ENCODE measurements at places on chromosomes 13 and 19.
A peak's percentile ranks its signal among the peaks of the same experiment; 100 is the strongest.

DNA sequence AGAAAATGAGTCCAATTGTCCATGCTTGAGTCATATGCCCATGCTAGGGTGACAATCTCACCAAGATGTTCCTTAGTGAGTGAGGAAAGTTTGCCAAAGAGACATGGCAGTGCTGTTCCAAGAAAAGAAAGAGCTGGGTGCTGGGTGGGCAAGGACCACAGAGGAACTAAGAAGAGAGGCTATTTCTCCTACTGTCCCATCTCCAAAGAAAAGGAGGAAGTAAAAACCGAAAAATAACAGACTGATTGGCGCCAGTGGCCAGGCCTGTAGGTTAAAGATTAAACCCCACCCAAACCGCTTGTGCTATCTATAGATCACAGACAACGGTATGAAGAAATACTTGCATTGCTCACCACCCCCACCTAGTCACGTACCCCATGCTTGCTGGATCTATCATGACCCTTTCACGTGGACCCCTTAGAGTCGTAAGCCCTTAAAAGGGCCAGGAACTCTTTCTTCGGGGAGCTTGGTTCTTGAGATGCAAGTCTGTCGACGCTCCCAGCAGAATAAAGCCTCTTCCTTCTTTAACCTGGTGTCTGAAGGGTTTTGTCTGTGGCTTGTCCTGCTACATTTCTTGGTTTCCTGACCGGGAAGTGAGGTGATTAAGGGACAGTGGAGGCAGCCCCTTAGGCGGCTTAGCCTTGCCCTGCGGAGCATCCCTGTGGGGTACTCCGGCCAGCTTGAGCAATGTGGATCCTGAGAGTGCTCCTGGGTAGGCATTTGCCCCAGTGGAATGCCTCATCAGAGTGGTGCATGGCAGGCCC is 606.5 kb downstream of the UQCRFS1 start:
- H3K27ac ChIP-seq = no peak overlapping the region
- H3K27me3 ChIP-seq = no peaks in the 10 kb centered on the region
- no peaks in the 10 kb centered on the region for H3K36me3 ChIP-seq

DNA sequence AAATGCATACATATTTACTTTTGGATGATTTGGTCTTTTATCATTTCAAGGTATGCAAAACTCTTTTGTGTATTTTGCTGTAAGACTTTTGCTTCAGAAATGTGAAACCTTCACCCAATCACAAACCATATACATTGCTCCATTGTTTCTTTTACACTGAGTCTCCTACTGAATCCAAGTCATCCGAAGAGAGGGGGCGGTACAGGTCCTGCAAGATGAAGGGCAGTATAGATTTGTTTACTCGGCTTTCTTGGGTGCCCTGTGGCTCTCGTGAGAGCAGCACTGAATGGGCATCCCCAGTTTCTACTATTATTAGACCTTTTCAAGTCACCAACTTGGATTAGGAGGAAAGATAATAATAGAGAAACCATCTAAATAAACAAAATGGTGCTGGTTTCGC is 280.6 kb downstream of the DCLK1 start:
- no peaks in the 10 kb centered on the region for H3K36me3 ChIP-seq
- no peak overlapping the region for H3K27ac ChIP-seq
- DNase-seq = no peak
- H3K4me1 ChIP-seq = peaks cover 4% of the 10 kb centered on the region
- H3K4me3 ChIP-seq = no peak overlapping the region

- no peaks in the 10 kb centered on the region for H3K4me1 ChIP-seq
- no peak overlapping the region for H3K27ac ChIP-seq
- H3K36me3 ChIP-seq = peaks cover 4% of the 10 kb centered on the region
- DNase-seq = no peak
- no peaks in the 10 kb centered on the region for H3K27me3 ChIP-seq
These were observed 1.9 kb downstream of the CCNE1 start for GRCh38 chr19:29813642-29814041.

- no peak for DNase-seq
- H3K4me1 ChIP-seq = no peaks in the 10 kb centered on the region
- H3K4me3 ChIP-seq = no peak overlapping the region
- no peak overlapping the region for H3K27ac ChIP-seq
- no peaks in the 10 kb centered on the region for H3K36me3 ChIP-seq
- no peaks in the 10 kb centered on the region for H3K27me3 ChIP-seq
These were observed 102.6 kb downstream of the LRCH1 start for GRCh38 chr13:46655377-46656180.

DNA sequence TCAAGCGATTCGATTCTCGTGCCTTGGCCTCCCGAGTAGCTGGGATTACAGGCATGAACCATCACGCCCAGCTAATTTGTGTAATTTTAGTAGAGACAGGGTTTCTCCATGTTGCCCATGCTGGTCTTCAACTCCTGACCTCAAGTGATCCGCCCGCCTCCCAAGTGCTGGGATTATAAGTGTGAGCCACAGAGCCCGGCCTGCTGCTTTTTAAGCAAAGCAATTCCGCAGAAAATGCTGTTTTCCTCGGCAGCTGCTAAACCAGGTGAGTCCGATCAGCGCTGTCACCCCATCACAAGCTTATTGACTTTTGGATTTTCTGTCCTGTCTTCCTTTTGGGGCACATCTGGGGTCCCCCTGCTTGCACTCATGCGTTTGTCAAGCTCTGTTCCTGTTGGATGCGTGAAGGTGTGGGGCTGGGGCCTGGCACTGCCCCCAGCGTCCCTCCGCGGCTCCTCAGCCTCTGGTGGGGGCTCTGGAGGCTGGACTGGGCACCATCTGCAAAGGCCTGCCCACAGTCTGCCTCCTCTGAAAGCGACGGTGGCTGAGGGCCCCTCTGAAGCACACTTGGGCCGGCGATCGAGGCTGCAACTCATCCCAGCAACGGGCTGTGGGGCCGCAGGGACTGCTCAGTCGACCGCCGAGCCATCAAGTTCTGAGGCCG is 25.7 kb downstream of the CEBPG start:
- no peak for DNase-seq
- no peaks in the 10 kb centered on the region for H3K27me3 ChIP-seq
- H3K4me3 ChIP-seq = no peak overlapping the region
- H3K36me3 ChIP-seq = no peaks in the 10 kb centered on the region
- H3K4me1 ChIP-seq = peaks cover 8% of the 10 kb centered on the region

DNA sequence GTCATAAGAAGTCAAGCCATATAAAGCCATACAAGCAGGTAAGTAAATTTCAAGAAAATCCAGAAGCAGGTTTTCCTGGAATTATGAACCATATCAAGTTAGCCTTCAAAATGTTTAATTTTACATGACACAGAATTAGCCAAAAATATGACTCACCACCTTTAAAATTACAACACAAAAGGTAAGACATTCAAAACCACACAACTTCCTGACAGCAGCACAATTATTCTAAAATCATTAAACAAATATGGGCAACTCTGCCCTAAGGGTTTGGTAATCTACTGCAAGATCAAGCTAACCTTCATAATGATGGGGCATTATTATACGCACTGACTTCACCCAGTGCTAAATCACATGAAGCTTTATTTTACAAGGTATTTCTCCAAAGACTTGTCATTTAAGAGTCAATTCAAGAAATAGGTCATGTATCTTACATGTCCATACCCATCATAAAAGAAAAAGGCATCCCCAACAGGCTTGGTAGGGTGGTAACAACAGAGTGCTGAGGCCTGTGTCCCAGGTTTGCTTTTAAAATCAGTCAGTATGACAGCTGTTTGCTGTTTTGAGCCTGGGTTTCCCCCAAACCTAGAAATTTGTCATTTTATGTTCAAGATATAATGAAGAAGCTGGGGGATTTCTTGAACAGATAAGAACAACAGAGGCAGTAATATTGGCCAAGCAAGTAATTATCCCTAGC is 15.2 kb downstream of the RCBTB1 start:
- H3K4me3 ChIP-seq = no peak overlapping the region
- H3K36me3 ChIP-seq = peaks cover 5% of the 10 kb centered on the region

GRCh38 chr19:48419158-48419920 is 25.9 kb downstream of the GRIN2D start:
- no peaks in the 10 kb centered on the region for H3K27me3 ChIP-seq
- peaks cover 4% of the 10 kb centered on the region for H3K4me1 ChIP-seq
- DNase-seq = no peak
- H3K4me3 ChIP-seq = no peak overlapping the region
- no peaks in the 10 kb centered on the region for H3K36me3 ChIP-seq

- H3K27ac ChIP-seq = no peak overlapping the region
- H3K4me3 ChIP-seq = no peak overlapping the region
- no peaks in the 10 kb centered on the region for H3K36me3 ChIP-seq
- no peaks in the 10 kb centered on the region for H3K4me1 ChIP-seq
- no peak for DNase-seq
These were observed 63.4 kb downstream of the RAP2A start for GRCh38 chr13:97497400-97497799.

- no peaks in the 10 kb centered on the region for H3K27me3 ChIP-seq
- H3K27ac ChIP-seq = no peak overlapping the region
- no peak overlapping the region for H3K4me3 ChIP-seq
- no peaks in the 10 kb centered on the region for H3K4me1 ChIP-seq
- no peaks in the 10 kb centered on the region for H3K36me3 ChIP-seq
These were observed 20.7 kb upstream of the OLFM4 start for GRCh38 chr13:53007872-53008271.

- H3K4me1 ChIP-seq = peaks cover 4% of the 10 kb centered on the region
- H3K27me3 ChIP-seq = no peaks in the 10 kb centered on the region
- DNase-seq = no peak
- H3K36me3 ChIP-seq = no peaks in the 10 kb centered on the region
- H3K4me3 ChIP-seq = peak overlapping the region; percentile 76
These were observed 630 bp downstream of the COQ8B start for GRCh38 chr19:40716031-40716481.

DNA sequence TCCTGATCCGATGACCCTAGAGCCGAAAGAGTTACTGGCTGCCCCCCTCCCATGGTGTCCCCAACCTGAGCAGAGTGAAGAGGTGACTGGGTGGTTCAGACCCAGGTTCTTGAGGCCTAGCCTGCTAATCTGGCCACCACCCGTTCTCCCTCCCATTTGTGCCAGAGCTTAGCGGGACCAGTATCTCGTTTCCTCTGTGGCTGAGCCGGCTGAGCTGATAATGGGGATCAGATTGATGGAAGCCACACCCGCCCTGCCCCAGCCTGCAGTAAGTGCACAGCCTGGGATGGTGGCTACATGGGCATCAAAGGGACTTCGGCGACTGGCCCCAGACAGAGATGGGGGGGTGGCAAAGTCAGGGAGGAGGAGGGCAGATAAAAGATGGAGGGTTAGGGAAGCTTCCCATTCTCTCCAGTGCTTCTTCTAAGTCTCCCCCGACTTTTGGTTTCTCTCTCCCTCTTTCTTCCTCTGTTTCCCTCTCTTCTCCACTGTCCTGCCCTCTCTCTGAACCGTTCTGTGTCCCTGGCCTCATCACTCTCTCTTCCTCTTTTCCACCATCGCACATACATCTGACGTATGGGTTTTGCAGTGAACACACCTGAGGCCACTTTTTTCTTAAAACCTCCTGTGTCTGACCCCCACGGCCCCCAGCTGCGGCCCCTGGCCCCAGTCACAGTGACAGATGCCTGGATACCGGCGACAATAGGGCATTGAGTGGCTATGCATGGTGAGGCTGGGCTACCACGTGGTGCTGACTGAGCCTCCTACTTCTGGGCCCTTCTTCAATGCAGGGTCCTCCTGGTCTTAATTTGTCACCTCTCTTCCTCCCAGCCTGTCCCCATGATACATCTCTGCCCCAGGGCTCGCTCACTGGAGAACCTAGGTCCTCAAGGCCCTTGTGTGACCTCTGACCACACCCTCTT is 2.4 kb downstream of the ELAVL3 start:
- no peak overlapping the region for H3K27ac ChIP-seq
- no peaks in the 10 kb centered on the region for H3K36me3 ChIP-seq
- H3K4me3 ChIP-seq = no peak overlapping the region
- no peak for DNase-seq

DNA sequence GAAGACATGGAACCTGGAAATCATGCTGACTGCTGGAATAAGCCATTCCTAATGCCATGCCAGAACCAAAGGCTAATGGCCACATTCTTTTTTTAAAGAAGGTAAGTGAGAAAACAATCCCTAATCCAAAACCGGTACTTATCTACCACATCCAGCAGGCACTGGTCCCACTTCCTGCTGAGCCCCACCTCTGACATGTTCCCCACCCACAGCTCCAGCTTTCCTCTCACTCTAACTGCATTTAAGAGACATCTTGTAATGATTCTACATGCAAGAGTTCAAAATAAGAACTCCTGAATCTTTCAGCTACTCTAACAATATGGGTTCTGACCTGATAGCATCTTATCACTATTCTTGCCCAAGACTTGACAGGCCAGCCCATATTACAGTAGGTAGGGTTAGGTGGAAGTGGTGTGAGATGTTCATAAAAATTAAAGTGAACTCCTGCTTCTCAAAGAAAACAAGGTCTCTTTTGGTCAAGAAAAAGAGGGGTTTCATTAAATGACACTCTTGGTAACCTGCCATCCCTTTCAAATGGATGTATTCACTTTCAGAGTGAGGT is 41.9 kb downstream of the N4BP2L2 start:
- DNase-seq = no peak
- H3K27ac ChIP-seq = no peak overlapping the region
- H3K27me3 ChIP-seq = no peaks in the 10 kb centered on the region
- no peaks in the 10 kb centered on the region for H3K36me3 ChIP-seq
- H3K4me3 ChIP-seq = no peak overlapping the region
- H3K4me1 ChIP-seq = no peaks in the 10 kb centered on the region

GRCh38 chr13:69324090-69324886 is 783.3 kb upstream of the ATXN8OS start:
- H3K36me3 ChIP-seq = no peaks in the 10 kb centered on the region
- H3K4me1 ChIP-seq = no peaks in the 10 kb centered on the region
- no peak for DNase-seq
- H3K4me3 ChIP-seq = no peak overlapping the region
- H3K27me3 ChIP-seq = no peaks in the 10 kb centered on the region

DNA sequence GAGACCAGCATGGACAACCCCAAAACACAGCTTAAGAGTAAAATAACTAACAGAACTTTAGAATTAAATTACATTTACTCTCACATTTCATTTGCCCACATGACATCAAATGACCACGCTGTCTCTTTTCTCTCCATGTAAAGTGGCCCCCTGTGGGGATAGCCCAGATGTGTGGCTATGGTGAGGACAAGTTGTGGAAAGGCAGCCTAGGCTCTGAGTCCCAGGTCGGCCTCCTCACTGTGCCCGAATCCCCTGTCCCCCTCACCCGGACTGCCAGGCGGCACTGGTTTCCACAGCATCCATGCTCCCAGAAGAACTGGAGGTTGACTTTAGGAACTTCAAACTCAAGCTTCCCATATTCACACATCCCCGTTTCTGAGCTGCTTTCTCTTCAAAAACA is 111.8 kb upstream of the UQCRFS1 start:
- no peak overlapping the region for H3K4me3 ChIP-seq
- H3K27me3 ChIP-seq = no peaks in the 10 kb centered on the region
- DNase-seq = no peak

- no peaks in the 10 kb centered on the region for H3K27me3 ChIP-seq
- H3K36me3 ChIP-seq = no peaks in the 10 kb centered on the region
- DNase-seq = no peak
These were observed 391.0 kb downstream of the LMO7 start for GRCh38 chr13:76027131-76027530.

DNA sequence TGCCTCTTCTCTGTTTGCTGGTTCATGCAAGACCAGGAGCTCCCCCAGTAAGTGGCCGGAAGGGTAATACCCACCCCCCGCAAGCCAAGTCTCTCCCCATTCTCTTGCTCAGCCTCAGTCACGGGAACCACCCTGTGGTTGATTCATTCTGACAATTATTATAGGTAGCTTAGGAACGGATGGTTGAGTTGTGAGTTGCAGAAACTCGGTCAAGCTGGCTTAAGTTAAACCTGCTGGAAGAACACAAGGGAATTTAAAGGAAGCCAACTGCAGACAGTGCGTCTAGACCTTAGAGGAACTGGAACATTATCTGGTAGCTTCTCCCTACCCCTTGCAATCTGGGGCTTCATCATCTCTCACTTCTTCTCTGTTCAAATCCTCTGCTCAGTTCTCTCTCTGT is 8.9 kb downstream of the FPR1 start:
- DNase-seq = no peak
- no peaks in the 10 kb centered on the region for H3K27me3 ChIP-seq
- H3K4me3 ChIP-seq = no peak overlapping the region
- H3K36me3 ChIP-seq = no peaks in the 10 kb centered on the region

Measured in iPS DF 6.9 (cell line).